Stimulated activated naive CD4-positive, alpha-beta T cell treated with Interleukin-2 at 50 U/mL for 16 hours (primary cell): ENCODE measurements at places on chromosomes 2 and 18.

- no peak for DNase-seq
These were observed 66.7 kb downstream of the BIRC6 start for GRCh38 chr2:32423536-32423935.

- DNase-seq = no peak
These were observed 250.8 kb upstream of the CTAGE1 start for GRCh38 chr18:22668496-22668895.

GRCh38 chr2:145595296-145595695 lies 1075.4 kb upstream of the ZEB2 start:
- no peak for DNase-seq

- DNase-seq = no peak
These were observed 165.2 kb downstream of the MTCL1 start for GRCh38 chr18:8870528-8870927.

DNA sequence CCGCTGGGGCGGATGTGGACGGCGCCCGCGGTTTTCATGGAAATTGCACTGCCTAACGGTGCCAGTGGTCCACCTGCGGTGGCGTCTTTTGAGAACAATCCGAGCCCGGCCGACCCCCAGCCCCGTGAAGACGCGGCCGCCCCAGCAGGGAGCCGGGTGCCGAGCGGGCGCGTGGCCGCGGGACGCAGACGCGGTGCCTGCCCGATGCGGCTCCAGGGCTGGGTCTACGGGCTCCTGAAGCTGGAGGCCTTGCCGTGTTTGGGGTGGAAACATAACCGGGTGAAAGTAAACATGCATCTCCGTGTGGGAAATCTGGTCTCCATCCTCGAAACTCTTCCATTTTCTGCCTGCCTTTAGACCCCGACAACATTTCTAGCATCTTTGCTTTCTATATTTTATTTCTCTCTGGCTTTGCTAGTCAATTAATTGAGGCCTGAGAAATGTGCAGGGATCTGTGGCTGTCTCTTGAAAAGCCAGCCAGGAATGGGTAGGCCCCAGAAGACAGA lies 572 bp downstream of the INPP4A start:
- DNase-seq = no peak

- DNase-seq = no peak
These were observed 7.4 kb upstream of the ANKRD62 start for GRCh38 chr18:12086249-12086648.

- no peak for DNase-seq
These were observed 522.6 kb downstream of the CNTNAP5 start for GRCh38 chr2:124547700-124548099.

GRCh38 chr18:68874361-68874760 lies 76.5 kb downstream of the CCDC102B start:
- no peak for DNase-seq

DNA sequence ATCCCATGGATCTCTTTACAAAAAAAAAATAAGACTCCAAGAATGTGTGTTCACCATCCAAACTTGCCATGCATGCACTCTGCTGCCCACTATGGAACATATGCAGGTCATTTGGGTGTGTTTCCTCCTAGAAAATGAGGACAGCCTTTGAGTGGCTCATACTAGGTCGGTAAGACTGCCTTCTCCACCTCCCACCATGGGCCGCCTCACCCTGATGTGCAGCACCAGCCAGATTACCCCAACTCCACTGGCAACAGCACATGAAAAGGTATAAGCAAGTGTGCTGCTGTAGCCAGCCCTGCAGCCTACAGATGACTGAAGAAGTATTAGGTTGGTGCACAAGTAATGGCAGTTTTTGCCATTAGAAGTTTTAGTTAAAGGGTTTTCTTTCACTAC lies 214.2 kb downstream of the ATAD2B start:
- no peak for DNase-seq

- no peak for DNase-seq
These were observed 486.0 kb downstream of the ERBB4 start for GRCh38 chr2:212052412-212053159.

- no peak for DNase-seq
These were observed 275.5 kb downstream of the KCNJ3 start for GRCh38 chr2:154974041-154974440.
